ENCODE measurements at places on chromosomes 16 and 17.

DNA sequence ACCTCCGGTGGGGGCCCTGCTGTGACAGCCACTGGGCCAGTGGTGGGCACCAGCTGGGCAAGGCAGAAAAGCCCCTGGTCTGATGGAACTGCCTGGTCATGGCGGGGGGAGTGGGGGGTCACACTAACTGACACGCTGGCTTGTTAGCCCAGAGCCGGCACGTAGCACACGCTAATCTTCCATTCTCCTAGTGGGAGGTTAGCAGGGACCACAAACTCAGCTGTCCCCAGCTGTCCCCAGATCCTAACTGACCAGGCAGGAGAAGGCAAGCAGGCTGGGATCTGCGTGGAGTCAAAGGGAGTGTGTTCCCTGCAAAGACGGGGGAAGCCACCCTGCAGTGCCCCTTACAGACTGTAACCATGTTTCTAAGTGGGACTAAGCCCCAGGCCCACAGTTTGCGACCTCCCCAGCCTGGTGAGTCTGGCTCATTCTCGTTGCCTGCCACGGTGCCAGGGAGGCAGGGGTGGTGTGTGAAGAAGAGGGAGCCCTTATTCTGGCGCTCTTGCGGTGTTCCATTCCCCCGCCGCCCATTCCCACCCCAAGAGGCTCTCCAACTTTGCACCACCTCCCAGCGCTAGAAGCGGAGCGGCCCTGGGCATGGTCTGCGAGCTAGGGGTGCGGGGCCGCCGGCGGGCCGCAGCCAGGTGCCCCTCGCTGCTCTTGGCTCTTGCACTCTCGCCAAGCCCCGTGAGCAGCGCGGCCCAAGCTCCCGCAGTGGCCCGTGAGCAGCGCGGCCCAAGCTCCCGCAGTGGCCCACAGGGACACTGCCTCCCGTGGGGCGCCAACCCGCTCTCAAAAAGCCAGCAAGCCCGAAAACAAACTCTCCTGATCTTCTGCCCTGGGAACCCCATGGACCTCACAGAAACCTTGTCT lies 12.1 kb upstream of the ZNF423 start:
- no peak for DNase-seq

GRCh38 chr16:14436401-14436955 lies 193.6 kb downstream of the PARN start:
- DNase-seq, result no peak

DNA sequence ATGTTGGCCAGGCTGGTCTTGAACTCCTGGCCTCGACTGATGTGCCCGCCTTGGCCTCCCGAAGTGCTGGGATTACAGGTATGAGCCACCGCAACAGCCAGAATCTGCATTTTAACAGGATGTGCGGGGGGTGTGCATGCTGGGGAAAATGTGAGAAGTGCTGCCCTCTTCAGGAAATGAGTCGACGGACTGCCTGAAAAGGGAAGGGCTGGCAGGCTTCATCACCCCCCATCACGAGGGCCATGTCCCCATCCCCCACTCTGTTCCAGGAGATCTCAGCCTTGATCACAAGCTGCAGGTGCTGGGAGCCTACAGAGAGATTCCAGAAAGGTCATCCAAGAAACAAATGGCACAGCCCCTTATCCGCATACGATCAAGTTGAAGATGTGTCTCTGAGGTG lies 195.3 kb upstream of the RPL38 start:
- no peak for DNase-seq

DNA sequence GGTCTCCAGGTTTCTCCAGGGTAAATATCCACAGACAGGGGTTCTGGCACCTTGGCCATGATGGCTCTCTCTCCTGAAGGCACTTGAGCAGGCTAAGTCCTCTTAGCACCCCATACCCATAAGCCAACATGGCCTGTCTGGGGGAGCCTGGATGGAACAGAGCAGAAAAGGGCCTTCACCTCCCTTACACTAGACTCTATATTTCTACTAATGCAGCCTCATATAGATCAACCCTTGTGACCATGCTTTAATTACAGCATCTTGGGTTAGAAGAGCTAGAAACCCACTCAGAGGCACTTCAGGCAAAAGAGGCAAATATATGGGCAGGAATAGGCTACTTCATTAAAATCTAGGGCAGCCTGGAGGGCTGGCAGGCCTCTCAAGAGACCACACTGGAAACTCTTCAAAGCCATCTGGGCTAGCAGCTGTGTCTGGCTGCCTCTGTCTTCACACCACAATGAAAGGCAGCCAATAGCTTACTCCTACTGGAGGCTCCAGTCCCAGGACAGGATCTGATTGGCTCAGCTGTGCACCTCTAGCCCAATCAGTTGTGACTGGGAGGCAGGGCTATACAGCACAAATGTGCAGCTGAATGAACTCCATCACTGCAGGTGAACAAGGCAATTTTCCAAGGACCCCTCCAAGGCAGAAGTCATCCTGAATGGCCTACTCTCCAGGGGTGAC lies 4.7 kb upstream of the CDT1 start:
- no peak for DNase-seq

- DNase-seq, result no peak
Measured at GRCh38 chr17:27512511-27513346, 56.5 kb downstream of the KSR1 start.

GRCh38 chr16:49269201-49269600 lies 12.4 kb downstream of the CBLN1 start:
- no peak for DNase-seq

DNA sequence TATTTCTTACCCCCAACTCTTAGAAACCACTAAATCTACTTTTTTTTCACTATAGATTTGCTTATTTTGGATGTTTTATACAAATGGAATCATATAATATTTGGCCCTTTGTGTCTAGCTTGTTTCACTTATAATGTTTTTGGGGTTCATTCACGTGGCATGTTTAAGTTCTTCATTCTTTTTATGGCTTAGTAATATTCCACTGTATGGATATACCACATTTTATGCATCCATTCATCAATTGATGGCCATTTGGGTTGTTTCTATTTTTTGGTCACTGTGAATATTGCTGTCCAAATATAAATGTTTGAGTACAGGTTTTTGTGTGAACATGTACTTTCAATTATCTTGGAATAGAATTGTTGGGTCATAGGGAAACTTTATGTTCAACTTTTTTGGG lies 9.2 kb upstream of the NOS2 start:
- DNase-seq, result no peak
